ENCODE measurements at places on chromosomes 12 and 14. TPM values are rescaled to one million over a fixed set of nuclear protein-coding genes. Genes with fewer than 3 reads are reported as not detected.

KRT74 gene
- not detected for total RNA-seq

DNA sequence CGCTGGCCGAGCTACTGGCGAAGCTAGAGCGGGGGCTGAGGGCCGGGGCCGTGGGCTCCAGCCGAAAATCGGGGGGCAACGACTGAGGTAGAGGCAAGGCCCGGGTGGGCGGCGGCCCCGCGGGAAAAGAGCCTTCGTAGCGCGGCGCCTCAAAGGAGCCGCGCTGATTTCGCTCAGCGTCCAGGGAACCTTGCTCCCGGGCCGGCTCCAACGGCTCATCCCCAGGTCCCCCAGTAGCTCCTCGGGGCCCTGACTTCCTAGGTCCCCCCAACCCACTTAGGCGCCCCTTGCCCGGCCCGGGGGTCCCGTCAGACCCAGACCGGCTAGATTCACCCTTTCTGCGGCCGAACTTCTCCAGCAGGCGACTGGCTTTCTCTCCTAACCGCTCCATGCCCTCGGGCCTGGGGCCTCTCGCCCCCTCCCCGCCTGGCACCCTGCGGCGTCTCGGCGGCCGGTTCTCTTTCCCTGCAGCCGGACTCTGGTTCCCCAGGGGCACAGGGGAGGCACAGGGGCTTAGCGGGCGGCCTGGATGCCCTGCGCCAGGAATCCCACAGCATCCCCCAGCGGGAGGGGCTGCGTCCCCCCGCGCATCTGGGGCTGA lies 375 bp downstream of the AJUBA start:
- DNase-seq, result no peak

GRCh38 chr14:94494085-94494484 lies 15.2 kb downstream of the SERPINA12 start:
- DNase-seq, result no peak

- no peak for DNase-seq
Observed at GRCh38 chr12:54142114-54142475, 46.7 kb downstream of the SMUG1 start.

DNA sequence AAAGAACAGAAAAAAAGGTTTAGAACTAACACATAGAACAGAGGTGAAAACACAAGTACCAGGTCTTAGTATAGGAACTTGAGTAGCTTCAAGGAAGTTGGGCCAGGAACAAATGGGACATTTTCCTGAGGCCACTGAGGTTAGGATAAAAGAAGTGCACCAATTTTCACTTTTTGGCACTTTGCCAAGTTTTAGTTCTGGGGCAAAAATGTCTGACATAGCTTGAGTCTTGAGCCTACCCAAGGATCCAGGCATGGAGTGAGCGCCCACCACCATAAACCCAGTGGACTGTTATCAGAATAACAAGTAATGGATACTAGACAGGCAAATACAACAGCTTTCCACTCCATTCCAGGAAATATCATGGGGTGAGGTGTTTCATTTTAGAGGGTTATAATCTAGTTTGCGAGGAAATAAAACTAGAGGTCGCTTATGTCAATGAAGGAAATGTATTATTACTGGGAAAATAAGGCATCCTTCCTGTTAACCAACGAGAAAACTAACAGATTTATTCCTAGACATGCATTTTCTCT lies 199.7 kb upstream of the HMGA2 start:
- DNase-seq, result no peak

GRCh38 chr12:106675651-106676435 lies 93.0 kb downstream of the RFX4 start:
- no peak for DNase-seq

- peak; percentile 4 for DNase-seq
Observed at GRCh38 chr12:2548081-2548480, 246.7 kb upstream of the FKBP4 start.

SERPINA5 gene
- total RNA-seq, result not detected

CFAP54 gene
- 0.18 TPM for total RNA-seq

DNA sequence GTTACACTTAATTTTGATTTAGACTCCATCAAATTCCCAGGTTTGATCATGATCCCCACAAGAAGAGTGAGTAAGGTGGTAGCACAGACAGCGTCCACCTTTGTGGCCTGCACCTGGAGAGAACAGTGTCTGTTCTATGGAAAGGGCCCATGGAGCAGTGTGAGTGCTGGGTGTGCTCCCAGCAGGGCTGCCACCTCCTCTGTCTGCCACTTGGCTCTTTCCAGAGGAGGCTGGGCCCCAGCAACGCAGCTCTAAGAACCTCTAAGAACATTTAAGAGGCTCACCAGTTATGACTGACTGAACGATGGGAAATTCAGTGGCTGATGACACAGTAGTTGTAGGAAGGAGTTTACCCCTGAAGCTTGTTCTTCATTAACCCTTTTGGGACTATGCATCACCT lies 17.3 kb downstream of the VDR start:
- no peak for DNase-seq

DNA sequence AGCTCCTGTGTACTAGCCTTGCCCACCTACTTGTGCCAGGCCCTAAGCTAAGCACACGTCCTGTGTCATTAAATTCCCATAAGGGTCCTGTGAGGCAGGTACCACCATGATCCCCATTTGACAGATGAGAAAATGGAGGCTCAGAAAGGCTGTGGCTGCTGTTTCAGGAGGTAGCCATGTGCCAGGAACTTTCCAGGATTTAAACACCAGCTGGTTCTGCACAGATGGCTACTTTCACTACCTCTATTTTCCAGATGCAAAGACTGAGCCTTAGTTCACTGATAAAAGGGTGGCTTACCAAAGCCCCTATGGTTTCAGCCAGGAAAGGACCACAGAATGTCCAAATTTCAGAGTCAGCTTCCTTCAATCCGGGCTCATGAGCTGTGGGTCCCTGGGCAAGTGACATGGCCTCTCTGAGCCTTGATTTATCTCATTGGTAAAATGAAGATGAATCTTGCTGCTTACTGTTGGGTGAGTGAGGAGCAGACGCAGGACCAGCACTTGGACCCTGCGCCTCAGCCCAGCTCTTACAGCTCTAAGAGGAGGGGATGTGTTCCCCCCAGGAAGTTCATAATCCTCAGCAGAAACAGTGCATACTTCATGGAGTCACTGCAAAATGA lies 23.5 kb downstream of the CMKLR1 start:
- DNase-seq, result no peak

FAR2 gene
- total RNA-seq, result 1.1 TPM

- peak; percentile 23 for DNase-seq
Observed at GRCh38 chr12:124464062-124464461, 103.3 kb downstream of the NCOR2 start.

DNA sequence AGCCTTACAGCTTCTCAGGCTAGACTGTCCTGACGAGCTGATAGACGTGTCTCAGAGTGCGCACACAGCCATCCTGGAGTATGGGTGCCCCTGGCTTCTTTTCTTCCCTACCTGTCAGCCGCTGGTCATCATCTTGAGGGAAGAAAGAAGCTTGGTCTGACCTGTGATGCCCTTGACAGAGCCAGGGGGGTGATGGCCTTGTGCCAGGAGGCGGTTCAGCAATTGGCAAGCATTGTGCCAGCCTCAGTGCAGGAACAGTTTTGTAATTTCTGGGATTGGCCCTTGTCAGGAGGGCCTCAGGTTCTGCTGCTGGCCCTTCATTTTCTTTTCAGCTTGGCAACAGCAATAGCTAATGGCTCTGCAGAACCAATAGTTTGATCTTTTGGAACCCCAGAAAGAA lies 80.1 kb downstream of the ADCK1 start:
- DNase-seq, result no peak

DTX1 gene
- total RNA-seq, result not detected

RTN1 gene
- 0.18 TPM for total RNA-seq

All from IMR-90 (cell line).